ENCODE measurements at places on chromosomes 5 and 9.

DNA sequence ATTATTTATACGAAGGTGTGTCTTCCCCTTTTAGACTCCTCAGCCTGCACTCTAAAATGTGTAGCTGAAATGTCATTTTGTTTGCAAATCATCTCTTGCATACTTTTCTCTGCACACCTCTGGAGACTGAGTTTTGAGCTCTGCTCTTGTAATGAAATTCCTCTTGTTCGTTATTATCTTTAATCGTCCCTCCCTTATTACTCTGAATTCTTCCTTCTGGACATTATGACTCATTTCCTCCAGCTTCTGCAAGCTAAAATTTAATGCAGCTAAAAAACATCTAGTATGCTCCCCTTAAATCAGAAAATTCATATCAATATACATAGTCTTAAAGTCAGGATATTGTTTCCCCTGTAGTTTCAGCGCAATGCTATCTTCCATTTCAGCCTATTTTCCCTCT lies 13.5 kb downstream of the ISL1 start:
- DNase-seq: no peak

DNA sequence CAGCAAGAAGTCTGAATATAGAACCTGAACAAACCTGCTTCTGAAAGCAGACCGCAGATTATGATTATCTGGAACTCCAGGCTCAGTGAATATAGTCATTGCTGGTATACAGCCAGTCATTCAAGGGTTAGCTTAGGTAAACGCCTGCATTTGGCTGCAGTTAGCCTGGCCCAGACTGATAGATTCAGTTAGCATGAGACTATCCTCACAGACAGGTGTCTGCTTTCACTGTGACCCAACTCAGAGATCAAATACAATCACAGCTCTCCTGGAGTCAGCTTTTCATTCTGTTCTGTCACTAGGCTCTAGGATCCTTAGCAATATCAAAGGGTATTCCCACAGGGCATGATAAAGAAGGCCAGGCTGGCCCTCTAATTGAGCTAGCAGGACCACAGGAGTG lies 138.6 kb upstream of the PLCXD3 start:
- no peak for DNase-seq

DNA sequence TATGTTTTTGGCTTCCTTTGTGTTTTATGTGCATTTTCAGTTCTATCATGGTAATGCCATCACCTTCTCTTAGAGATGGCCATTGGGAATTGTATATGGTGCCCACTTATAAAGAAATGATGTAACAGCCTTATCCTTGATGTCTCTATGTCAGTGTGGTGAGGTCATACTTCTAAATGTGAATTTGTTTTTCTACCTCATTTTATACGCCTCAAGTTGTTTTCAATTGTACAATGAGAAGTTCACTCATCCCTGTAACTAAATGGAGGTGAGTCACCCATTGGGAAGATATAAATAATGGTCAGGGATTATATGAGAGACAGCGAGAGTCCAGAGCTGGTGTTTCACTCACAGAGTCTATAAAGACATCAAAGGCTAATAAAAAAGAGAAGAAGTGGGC lies 402.4 kb downstream of the AGTPBP1 start:
- no peak for DNase-seq

GRCh38 chr5:36528588-36528987 lies 77.8 kb upstream of the SLC1A3 start:
- no peak for DNase-seq

DNA sequence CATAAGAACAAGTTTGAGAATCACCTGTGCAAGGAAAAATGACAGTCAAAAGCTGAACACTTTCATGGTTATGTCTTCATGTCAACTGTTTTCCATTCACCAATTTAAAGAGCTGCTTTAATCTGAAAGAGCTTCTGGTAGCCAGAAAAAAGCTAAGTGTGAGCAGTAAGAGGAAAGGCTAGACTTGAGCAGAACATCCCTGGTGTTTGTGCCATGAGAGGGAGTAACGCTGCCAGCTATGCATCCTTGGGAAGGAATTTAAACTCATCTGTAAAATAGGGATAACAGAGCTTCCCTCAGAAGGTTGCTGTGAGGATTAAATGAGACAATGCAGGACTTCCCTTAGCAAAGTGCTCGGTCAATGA lies 193.7 kb downstream of the MAPKAP1 start:
- no peak for DNase-seq

GRCh38 chr9:36847781-36848673 lies 186.0 kb downstream of the PAX5 start:
- no peak for DNase-seq

GRCh38 chr9:114906922-114907571 lies 23.3 kb downstream of the TNFSF8 start:
- no peak for DNase-seq

GRCh38 chr9:137161558-137162486 lies 8.0 kb downstream of the LRRC26 start:
- DNase-seq: no peak

GRCh38 chr9:2613730-2614271 lies 7.8 kb upstream of the VLDLR start:
- no peak for DNase-seq

DNA sequence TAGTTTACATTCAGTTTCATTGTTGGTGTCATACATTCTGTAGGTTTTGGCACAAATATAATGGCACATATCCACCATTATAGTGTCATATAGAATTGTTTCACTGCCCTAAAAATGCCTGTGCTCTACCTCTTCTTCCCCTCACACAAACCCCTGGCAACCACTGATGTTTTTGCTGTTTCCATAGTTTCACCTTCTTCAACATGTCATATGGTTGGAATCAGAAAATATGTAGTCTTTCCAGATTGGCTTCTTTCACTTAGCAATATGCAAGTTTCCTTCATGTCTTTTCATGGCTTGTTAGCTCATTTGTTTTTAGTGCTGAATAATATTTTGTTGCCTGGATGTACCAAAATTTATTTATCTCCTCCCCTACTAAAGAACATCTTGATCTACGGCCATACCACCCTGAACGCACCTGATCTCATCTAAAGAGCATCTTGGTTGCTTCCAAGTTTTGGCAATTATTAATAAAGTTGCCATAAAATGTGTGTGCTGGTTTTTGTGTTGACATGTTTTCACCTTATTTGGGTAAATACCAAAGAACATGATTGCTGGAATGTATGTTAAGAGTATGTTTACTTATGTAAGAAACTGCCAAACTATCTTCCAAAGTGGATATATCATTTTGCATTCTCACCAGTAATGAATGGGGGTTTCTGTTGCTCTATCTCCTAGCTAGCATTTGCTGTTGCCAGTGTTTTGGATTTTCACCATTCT lies 17.0 kb upstream of the CDK20 start:
- DNase-seq: no peak

GRCh38 chr5:116404016-116404415 lies 170.6 kb downstream of the SEMA6A start:
- DNase-seq: no peak

DNA sequence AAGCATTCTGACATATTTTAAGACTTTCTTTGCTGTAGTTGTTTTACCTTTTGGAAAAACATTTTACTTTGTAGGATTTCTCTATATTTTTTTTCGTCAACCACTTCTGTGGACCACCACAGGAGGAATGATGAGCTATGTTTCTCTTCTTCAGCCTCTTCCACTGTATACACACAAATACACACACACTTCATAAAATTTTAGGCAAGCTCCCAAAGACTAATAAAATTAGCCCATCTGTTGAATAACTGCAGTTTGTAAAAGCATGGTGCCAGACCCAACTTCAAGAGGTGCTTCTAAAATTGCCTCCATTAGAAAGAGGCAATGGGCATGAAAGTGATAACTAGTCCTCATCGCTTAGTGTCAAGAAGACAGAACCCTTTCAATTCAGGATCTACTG lies 4.1 kb upstream of the CEP120 start:
- DNase-seq: no peak

- DNase-seq: no peak
Observed at GRCh38 chr5:6608016-6608415, 24.8 kb downstream of the NSUN2 start.

- DNase-seq: no peak
Observed at GRCh38 chr9:137353223-137354152, 51.4 kb upstream of the NRARP start.

DNA sequence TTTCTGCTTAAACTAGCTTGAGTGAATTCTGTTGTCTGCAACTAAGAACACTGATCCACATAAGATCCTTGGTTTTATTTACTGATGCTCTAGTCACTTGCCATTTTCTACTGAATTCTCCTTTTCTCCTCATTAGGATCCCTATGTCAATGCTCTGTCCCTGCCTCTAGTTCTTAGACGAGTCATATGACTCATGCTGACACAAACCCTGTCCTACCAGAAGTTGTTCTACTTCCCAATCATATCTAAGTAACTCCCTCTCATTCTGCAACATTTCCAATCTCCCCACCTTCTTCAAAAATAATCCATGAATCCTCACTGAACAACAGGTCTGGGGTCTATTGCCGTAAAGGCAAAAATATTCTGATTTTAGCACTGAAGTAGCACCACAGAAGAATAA lies 47.1 kb upstream of the DMRT1 start:
- DNase-seq: no peak

GRCh38 chr5:115469904-115470516 lies 74.6 kb downstream of the FEM1C start:
- no peak for DNase-seq

GRCh38 chr5:159638954-159639559 lies 277.2 kb upstream of the ADRA1B start:
- DNase-seq: no peak

DNA sequence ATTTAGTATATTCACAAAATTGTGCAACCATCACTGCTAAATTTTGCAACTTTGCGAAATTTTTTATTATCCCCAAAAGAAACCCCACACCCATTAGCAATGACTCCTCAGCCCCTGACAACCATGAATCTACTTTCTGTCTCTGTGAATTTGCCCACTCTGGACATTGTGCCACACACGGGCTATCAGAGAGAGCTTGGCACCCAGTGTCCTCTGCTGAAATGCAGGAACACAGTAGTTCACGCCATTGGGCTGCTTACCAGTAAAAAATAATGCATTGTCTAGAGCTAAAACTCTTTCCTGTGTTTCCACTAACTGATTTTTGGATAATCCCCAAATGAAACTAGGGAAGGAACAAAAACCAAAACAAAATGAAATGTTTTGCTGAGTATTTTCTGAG lies 60.0 kb downstream of the HRH2 start:
- DNase-seq: no peak

DNA sequence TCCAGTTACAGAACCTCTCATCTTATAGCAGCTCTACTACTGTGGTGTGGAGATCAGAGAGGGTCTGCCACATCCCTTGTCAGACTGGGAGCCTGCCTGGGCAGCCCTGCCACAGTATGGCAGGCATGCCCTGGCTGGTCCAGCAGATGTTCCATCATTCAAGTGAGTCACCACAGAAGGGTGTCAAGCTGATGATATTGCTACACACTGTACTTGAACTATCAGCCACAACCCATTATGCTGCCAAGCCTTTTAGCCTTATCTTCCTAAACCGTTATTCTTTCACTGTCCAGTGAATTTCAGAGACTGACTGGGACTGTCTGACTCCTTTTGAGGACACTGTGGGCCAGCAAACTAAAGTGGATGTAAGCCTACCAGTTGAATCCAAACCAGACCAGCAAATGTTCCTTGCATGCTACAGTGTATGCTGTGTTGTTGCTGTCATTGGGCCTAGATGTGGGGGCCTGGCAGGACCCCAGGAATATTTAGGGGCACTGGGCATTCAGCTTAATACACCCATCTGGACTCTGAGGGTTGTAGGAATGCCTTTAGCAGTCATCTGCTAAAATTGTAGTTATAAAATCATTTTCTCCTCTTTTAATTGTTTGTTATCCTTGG lies 202.6 kb downstream of the NR3C1 start:
- DNase-seq: no peak

GRCh38 chr9:101247297-101247696 lies 137.5 kb downstream of the BAAT start:
- DNase-seq: no peak

GRCh38 chr5:154038261-154038706 lies 426 bp downstream of the FAM114A2 start:
- DNase-seq: no peak

- DNase-seq: no peak
Observed at GRCh38 chr9:91146391-91147019, 215.2 kb downstream of the AUH start.

DNA sequence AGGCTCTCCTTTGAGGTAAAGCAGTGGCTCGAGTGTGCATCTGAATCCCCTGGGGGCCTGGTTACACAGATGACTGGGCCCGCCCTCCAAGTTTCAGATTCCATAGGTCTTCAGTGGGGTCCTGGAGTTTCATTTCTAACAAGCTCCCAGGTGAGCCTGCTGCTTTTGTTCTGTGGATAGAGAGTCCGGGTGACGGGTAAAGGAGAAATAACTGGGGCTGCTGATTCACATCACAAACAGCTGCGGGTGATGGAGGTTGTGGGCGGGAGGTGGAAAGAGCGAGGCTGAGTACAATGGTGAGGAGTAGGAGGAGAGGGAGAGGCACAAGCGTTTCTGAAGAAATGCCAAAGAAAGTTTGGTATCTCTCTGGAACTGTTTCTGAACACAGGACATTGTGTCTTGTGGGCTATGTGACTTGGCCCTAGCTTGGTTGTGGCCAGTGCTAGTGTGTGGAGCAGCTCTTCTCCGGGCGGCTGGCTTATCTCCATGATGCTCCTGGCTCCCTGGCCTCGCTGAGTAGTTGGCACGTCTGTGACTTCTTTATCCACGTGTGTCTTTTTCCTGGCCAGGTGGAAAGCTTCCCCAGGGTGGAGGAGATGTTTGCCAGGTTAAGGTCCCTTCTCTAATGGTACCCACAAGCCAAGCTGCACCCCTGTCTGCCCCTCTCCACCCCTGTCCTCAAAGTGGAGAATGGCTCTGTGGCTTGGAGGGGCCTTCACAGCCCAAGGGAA lies 61.7 kb downstream of the HSPA4 start:
- no peak for DNase-seq

- no peak for DNase-seq
Observed at GRCh38 chr9:98568909-98569469, 139.7 kb downstream of the GABBR2 start.

DNA sequence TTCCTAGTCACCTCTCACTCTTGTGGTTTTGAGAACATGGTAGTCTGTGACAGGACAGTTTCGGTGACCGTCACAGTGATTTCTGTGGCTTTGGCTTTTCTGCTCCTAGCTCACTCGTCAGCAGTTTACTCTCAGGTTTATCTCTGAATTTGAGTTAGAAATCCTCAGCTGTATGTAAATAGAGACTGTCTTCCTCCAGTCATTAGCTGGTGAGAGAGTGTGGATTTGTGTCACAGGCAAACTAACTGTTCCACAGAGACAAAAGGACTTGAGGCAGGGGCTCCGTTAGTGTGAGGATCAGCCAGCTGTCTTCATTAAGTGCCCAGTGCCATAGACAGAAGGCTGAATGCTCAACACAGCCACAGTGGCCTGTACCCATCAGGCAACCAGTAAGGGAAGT lies 131.4 kb downstream of the CD180 start:
- no peak for DNase-seq

DNA sequence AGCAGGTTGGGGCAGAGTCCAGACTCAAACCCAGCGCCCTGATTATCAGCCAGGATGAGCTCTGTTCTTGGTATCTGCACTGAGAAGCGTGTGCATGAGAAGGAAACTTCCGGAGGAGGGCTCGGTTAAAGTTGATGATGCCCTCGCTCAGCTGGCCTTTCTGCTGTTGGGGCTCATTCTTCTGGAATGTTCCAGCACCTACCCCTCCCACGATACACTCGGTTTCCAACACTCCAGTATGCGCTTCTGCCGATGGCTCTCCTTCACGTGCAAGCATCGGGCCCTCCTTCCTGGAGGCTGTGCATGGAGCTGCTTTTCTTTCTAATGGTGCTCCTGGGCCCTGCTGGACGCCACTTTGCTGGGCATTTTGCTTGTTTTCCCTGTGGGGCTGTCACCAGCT lies 134.0 kb downstream of the RXRA start:
- DNase-seq: no peak

Measured in esophagus squamous epithelium (tissue), 5 donors.